ENCODE measurements at places on chromosomes 4 and X.
A peak's percentile ranks its signal among the peaks of the same experiment; 100 is the strongest.

DNA sequence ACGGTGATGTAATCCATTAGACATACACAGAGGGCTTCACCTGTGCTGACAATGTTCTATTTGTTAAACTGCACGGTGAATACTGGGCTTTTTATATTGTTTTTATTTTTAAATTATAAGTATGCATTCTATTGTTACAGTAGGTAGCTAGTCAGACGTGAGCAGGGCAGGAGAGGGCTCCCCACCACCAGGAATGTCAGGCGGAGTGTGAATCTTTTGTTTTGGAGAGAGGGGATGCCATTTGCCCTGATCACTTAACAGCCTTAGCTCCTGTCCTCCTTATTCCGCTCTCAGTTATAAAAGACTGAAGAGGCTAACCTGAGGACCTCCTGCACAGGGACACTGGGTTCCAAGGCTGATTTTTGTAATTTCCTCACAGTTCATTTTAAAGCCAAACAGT, 151.6 kb upstream of the TAPT1 start:
- no peak for DNase-seq

DNA sequence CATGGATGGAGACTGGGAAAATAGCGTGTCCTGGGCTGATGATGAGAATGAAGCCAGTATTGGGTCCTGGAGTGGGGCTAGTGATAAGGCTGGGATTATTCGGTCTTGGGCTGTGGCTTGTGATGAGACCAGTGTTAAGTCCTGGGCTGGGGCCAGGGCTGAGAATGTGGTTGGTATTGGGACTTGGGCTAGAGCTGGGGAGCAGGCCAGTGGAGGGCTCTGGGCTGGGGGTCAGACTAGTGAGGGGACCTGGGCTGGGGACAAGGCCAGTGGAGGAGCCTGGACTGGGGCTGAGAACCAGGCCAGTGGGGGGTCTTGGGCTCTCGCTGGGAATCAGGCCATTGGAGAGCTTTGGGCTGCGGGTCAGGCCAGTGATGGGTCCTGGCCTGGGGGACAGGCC, 6.7 kb downstream of the ARMCX4 start:
- DNase-seq, result no peak

DNA sequence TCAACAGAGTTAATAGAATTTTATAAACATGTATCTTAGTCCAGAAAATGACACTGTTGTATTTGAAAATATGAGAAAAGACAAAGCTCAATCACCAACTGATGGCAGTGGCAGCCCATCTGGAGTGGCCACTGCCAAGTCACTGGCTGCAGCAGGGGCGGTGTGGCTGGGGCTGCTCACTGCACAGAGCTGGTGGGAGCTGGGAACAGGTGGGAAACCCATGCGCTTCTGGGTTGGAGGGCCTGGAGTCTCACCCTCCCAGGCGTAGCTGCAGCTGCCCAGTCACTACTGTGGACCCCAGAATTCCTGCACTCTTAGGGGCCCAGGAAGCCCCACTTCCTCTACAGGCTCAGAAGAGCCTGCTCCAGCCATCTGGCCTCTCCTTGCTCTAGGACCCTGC, 251.8 kb upstream of the NDST4 start:
- DNase-seq, result no peak

- no peak for DNase-seq
These were observed 54.2 kb downstream of the TMA16 start for GRCh38 chr4:163548481-163549243.

DNA sequence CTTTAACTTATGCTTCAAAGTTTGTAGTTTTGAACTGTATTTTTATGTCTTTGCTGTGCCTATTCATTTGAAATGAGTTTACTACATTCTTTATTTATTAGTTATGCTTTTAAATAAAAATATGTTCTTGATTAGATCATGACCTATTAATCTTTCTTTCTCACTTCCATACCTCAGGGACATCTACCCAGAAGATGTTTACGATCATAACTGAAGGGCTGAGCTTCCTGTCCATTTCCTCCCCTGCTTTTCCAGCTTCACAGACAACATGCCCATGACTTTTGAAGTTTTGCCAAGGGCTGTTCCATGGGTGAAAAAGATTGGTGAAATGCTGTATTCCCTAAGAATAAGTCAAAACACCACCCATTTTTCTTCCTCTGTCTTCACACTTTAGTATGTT, 99.7 kb upstream of the DDIT4L start:
- DNase-seq, result no peak

DNA sequence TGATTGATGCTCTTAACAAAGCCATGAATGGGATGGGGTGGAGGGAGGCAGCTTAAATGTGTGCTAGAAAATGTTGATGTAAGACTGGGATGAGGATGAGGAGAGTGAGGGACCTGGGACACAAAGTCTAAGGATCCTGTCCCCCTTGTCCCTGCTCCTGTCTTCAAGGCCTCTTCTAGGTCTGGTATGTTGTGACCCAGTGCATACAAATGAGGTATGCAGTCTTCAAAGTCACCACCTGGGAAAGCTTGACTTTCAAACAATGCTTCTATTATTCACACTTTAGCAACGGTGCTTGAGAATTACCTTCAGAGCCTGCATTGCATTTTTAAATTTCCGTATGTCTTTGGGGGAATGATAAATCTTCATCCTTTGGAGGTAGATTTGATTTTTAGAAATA, 88.4 kb upstream of the SLC34A2 start:
- DNase-seq, result no peak

GRCh38 chrX:100072336-100072735, 337.7 kb downstream of the PCDH19 start:
- no peak for DNase-seq

DNA sequence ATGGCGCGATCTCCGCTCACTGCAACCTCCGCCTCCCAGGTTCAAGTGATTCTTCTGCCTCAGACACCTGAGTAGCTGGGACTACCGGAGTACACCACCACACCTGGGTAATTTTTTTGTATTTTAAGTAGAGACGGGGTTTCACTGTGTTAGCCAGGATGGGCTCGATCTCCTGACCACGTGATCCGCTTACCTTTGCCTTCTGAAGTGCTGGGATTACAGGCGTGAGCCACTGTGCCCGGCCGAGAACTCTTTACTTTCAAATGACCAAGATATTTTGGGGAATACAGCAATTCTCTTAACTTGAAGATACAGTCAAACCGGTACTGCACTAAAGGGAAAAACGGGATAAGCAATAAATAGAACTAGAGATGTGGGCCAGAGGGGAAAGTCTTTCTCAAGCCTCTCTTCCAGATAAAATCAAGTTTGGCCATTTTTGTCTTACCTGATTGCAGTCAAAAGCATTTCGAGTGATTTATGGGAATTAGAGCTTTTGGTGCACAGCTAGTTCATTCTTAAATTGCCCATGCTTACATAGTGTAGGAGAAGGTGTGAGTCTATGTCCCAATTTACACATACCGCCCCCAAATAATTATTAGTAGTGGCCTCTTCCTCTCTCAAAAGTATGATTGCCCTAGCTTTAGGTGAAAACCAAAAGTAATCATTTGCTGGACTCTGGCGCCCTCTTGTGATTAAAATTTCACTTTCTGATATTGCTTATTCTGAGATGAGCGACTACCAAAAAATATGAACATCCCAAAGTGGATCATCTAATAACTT, 53.2 kb upstream of the ABCG2 start:
- peak; percentile 55 for DNase-seq

Measured in nucleus accumbens (tissue), 56 donors.